Fibroblast of skin of back (primary cell): ENCODE measurements at places on chromosomes 12 and 14.
A peak's percentile ranks its signal among the peaks of the same experiment; 100 is the strongest.

DNA sequence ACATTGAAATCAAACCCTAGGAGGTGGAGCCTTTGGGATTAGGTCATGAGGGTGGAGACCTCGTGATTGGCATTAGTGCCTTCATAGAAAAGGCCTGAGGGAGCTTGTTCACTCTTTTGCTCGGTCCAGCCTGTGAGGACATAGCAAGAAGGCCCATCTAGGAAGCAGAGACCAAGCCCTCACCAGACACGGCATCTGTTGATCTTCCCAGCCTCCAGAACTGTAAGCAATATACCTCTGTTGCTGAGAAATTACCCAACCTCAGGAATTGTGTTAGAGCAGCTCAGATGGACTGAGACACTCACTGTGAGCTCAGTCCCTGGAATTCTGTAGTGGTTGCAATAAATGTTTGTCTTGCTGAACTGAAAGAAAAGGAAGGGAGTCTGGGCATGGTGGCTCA, 116.2 kb upstream of the MAP1LC3B2 start:
- peak; percentile 43 for DNase-seq

- DNase-seq: no peak
Observed at GRCh38 chr12:89238593-89238992, 113.7 kb downstream of the DUSP6 start.

DNA sequence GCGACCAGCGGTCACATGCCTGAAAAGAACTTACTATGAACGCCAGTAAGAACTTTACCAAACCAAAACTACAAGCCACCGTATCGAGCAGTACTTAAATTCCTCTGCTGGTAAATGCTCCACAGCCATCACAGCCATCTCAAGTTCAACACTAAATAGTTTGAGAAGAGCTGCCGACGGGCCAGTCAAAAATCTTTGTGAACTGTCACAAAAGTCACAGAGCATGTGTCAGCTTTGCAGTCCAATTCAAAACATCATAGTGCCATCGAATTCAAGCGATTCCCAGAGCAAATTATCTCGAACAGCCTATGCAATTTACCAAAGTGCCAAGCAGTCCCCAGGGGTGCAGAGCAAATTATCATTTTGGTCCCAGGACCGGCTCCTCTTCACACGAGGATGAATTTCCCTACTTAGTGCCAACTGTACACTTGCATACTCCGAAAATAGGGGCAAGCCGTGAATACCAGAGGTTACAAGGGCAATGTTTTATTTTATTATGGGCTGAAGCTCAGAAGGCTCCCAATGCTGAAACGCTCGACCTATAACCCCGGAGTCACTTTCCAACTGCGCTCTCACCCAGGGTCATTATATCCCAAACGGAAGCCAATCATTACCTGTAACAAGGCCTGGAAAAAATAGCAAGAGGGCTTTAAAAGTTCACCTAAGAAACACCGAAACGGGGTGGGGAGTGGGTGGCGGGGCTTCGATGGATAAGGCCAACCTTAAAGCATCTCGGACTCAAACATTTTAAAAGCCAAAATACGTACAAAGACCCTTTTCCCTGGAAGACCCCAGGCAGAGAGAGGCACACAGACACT, 1.1 kb downstream of the LRP6 start:
- DNase-seq: peak; percentile 46

DNA sequence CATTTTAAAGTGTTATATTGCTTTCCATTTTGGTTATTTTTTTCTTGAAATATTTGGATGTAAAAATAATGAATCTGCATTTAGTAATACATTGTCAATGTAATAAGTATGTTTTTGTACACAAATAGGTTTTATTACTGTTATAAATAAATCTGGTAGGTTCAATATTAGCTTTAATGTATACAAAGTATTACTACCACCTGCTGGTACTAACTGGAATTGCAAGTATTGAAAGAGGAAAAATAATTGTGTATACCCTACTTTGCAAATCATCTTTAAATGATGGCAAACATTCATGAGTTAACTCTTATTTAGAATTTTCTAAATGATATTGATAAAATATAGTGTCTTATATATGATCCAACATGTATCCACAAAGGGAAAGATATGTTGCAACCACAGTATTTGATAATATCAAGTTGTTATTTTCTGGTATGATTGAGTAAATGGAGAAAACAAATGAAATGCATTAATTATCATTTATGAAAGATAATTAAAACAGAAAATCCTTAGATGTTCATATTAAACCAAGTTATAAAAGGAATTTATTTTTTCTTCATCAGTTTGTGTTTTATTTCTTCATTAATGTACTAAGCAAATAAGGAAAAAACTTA, 3.2 kb downstream of the OR4K2 start:
- DNase-seq: no peak

DNA sequence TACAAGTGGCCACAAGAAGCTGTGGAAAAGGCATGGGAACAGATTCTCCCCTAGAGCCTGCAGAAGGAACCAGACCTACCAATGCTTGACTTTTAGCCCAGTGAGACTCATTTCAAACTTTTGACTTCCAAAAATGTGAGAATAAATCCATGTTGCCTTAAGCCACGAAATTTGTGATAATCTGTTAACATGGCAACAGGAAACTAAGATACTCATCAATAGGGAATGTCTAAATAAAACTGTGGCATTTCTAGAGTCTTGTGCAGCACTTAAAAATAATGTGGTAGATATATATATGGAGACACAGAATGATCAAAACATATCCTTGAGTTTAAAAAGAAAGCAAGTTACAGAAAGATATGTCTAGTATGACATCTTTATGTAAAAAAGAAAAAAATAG, 12.0 kb downstream of the HECTD4 start:
- peak; percentile 25 for DNase-seq

DNA sequence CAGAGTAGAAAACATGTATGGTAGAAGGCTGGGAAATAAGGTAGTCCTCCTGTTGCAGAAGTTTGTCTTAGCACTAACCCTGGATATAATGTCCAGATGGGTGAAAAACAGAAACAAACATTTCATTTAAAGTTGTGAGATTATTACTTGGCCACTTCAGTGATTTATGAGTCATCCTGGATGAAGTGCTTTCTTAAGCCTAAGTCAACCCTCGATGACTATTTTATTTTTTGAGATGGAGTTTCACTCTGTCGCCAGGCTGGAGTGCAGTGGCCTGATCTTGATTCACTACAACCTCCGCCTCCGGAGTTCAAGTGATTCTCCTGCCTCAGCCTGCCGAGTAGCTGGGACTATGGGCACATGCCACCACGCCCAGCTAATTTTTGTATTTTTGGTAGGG, 10.2 kb downstream of the DLST start:
- peak; percentile 26 for DNase-seq

- DNase-seq: no peak
Observed at GRCh38 chr12:113359939-113360748, 1.8 kb downstream of the PLBD2 start.

- DNase-seq: no peak
Observed at GRCh38 chr12:87660987-87661774, 368.0 kb downstream of the C12orf50 start.
